ENCODE measurements at places on chromosomes 12 and 14. TPM values are rescaled to one million over a fixed set of nuclear protein-coding genes. Genes with fewer than 3 reads are reported as not detected.

Gene SERPINA5
- polyA plus RNA-seq, result 4.7 TPM

Gene LRRC10
- not detected for polyA plus RNA-seq

Gene MYBPC1
- polyA plus RNA-seq, result not detected

Gene CARMIL3
- 49.3 TPM for polyA plus RNA-seq

Gene RAB21
- 28.4 TPM for polyA plus RNA-seq

Gene TBK1
- 19.7 TPM for polyA plus RNA-seq

Gene SLC35F4
- 21.0 TPM for polyA plus RNA-seq

Gene NPFF
- polyA plus RNA-seq, result not detected

Gene LHX5
- 2.0 TPM for polyA plus RNA-seq

Gene SERPINA3
- polyA plus RNA-seq, result not detected

Gene PAX9
- not detected for polyA plus RNA-seq

Gene KITLG
- polyA plus RNA-seq, result 6.2 TPM

Gene FLVCR2
- not detected for polyA plus RNA-seq

Gene POLE2
- polyA plus RNA-seq, result 2.8 TPM

Gene RHOJ
- 0.10 TPM for polyA plus RNA-seq

Gene EML5
- polyA plus RNA-seq, result 23.6 TPM

Gene HRK
- polyA plus RNA-seq, result 1.4 TPM

Gene CEBPE
- polyA plus RNA-seq, result not detected

Gene TOMM20L
- polyA plus RNA-seq, result not detected

Gene WIF1
- 0.77 TPM for polyA plus RNA-seq

Gene CBLN3
- polyA plus RNA-seq, result not detected

Gene ERBB3
- polyA plus RNA-seq, result 0.78 TPM

Gene TMEM30B
- 0.28 TPM for polyA plus RNA-seq

Gene TMTC1
- 10.0 TPM for polyA plus RNA-seq

Gene CLEC4D
- polyA plus RNA-seq, result not detected

Gene CTSG
- polyA plus RNA-seq, result not detected

Gene ACSM4
- polyA plus RNA-seq, result not detected

Gene GLIPR1
- polyA plus RNA-seq, result 0.12 TPM

Gene SMCO2
- polyA plus RNA-seq, result 2.4 TPM

Gene GALNT16
- polyA plus RNA-seq, result 23.8 TPM

Gene CCDC184
- 40.2 TPM for polyA plus RNA-seq

Gene HOXC10
- polyA plus RNA-seq, result not detected

Gene LBHD2
- polyA plus RNA-seq, result not detected

Gene KCNC2
- 7.4 TPM for polyA plus RNA-seq

Gene ADAMTS20
- polyA plus RNA-seq, result 0.72 TPM

Gene RAPGEF3
- 1.5 TPM for polyA plus RNA-seq

Gene APOF
- not detected for polyA plus RNA-seq

Gene TAOK3
- 139 TPM for polyA plus RNA-seq

Gene ASCL1
- polyA plus RNA-seq, result 5.0 TPM

Gene NYNRIN
- polyA plus RNA-seq, result 5.7 TPM

Gene GUCY2C
- 0.06 TPM for polyA plus RNA-seq

Gene SMOC1
- polyA plus RNA-seq, result 4.1 TPM

Gene KRT3
- polyA plus RNA-seq, result not detected

Gene ABCC9
- 0.32 TPM for polyA plus RNA-seq

Gene MTA1
- polyA plus RNA-seq, result 94.0 TPM

Gene FBLN5
- polyA plus RNA-seq, result 1.5 TPM

Gene ACVRL1
- polyA plus RNA-seq, result not detected

All from neural cell (in vitro differentiated cells).